NCI-H2171 treated with DMSO at 0.1 percent for 48 hours (cell line): ENCODE measurements at places on chromosomes 4 and X.

GRCh38 chrX:112967903-112968302, 127.3 kb upstream of the AMOT start:
- no peak for DNase-seq

DNA sequence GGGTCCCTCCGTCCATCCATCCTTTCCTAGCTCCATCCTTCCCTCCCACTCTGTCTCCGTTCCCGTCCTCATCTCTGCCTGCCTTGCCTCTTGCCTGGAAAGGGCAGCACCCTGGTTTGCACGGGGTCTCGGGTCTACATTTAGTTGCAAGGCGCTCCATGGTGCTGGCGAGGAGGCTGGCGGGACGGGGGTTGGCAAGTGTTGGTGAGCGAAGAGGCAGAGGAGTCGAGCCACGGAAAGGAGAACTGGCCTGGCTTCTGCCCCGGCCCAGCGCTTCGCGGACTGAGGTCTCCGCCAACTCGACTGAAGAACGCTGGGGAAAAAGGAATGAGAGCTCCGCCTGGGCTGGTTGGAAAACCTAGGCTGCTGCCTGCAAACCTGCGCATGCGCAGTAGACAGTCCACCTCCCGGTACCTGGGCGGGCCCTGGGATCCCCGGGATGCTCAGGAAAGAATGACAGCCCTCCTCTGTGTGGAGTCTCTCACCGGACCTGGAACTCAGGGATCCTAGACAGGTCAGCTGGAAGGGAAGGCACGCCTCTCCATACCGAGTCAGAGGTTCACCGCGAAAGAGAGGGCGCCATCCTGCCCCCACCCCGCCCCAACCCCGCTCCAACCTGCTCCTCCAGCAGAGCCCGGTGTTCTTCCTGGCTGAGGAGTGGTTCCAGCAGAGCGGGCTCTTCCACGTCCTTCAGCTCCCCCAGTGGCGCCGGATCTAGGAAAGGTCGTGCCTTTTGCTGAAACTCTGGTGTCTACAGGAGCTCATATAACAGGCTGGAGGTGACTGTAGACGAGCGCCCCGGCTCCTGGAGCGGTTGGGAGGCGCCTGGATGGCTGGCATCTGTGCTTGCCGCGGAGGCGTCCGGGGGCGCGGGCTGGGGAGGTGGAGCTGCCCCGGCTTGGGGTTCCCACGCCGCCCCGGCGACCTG, 6.0 kb downstream of the FRG2 start:
- DNase-seq = no peak

GRCh38 chr4:133624744-133625143, 475.6 kb downstream of the PCDH10 start:
- DNase-seq = peak; percentile 42

DNA sequence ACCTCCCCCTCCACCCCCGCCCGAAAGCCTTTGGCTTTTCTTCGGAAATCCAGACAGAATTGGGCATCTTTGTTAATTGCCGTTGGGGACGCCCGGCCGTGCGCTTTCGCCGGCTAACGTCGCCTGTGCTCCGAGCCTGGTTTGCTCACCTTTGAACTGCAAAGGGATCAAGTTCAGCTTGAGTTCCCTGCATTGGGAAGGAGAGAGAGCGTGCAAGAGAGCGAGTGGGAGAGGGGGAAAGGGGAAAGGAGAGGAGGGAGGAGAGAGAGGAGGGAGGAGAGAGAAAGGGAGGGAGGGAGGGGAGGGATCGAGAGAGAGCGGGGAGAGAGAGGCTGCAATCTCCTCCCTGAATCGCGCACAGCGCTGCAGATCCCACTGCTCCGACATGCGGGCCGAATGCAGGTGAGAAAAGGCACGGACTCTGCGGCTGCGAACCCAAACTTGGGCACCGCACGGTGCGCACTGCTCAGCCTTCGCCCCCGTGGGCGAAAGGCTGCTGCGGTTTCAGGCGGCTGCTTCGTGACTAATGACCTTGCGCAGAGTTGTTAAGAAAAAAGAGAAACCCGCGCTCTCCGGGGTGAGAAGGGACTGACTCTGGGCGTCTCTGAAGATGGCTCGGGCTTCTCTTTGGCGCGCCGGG, at the start of gene PCDH7:
TSS of gene PCDH7 (plus strand) at position 349 of the 640 bp plus-strand sequence. CDS start 1,054 bp downstream, outside the sequence.
- no peak for DNase-seq

DNA sequence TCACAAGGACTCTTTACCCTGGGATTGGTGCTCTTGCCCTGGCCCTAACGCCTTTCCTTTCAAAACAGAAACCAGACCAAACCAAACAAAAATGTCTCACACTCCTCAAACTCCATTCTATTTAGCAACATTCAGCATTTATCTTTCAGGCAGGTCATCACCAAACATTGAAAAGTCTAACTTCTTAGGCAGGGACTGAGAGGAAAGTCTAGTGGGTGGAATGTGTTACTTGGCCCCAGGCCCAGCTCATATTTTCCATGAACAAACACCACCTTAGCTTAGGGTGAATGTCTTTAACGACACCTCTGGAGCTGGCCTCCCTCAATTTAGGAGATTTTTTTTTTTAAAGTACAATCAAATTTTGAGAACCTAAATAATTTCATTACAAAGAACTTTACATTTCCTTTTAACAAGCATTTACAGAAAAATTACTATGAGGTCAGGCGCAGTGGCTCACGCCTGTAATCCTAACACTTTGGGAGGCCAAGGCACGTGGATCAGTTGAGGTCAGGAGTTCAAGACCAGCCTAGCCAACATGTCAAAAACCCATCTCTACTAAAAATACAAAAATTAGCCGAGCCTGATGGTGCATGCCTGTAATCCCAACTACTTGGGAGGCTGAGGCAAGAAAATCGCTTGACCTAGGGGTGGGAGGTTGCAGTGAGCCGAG, 10.2 kb upstream of the N4BP2 start:
- DNase-seq = no peak

DNA sequence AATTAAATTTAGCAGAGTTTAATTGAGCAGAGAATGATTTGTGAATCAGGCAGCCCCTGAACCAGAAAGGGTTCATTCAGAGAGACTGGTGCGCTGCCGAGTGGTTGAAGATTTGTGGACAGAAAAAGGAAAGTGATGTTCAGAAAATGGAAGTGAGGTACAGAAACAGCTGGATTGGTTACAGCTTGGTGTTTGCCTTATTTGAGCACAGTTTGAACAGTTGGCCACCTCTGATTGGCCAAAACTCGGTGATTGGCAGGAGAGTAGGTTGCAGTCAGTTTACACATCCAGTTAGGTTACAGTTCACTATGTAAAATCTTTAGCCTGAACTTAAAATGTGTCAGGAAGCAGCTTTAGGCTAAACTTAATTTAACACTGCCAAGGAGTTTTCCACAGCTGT, 14.9 kb downstream of the MID1IP1 start:
- DNase-seq = no peak

DNA sequence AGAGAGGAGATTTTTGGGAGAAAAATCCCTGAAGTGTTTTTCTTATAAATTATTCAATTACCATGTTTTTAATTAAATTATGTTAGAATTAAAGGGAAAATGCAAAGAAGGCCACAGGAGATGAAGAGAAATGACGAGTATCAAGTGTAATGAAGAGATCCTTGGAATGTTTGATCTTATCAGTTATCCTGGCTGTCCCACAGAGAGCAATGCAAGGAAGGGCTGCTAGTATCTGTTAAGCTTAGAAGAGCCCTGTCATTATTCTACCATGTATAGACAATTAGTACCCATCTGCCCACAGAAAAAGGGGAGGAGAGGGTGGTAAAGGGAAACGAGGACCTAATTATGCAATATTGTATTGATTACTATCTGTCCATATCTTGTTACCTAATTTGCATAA, 257.1 kb downstream of the BANK1 start:
- peak; percentile 17 for DNase-seq

GRCh38 chr4:177960566-177960965, 518.3 kb upstream of the AGA start:
- no peak for DNase-seq

GRCh38 chr4:88413801-88414200, 35.1 kb downstream of the HERC6 start:
- no peak for DNase-seq

- DNase-seq = peak; percentile 68
Measured at GRCh38 chr4:7254736-7255487, 62.6 kb downstream of the SORCS2 start.

DNA sequence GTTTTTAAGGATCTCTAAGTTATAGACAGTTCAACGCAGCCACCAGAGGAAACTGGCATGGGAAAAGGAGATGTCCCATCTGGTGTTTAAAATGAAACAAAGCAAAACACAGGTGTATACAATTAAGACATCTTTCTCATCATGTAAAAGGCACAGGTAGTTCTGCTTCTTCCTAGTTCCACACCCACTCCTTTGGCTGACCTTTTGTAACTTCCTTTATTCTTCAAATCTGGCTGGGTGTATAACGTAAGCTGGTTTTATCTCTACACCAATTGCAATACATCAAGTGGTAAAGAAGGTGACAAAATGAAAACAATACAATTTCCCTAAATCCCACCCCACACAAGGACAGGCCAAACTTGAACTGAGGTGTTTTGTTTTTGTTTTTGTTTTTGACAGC, 27.3 kb upstream of the FBXW7 start:
- DNase-seq = no peak

DNA sequence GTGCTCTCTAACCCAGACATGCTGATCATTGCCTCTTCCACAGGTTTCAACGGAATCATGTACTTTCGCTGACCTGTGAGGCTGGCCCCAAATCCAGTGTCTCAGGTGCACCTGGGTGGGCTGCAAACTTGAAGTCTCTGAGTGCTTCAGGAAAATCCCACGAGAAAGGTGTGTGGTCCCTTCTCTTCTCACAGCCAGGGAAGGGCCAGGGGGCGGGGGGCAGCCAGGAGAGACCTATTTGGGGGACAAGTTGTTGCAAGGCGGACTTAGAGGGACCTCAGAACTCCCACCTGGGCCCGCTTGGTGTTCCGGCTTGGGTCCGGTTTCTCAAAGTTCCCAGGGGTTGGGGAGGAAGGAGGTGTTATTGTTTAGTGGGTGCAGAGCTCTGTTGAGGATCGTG, 80.0 kb downstream of the HMX1 start:
- DNase-seq = no peak

DNA sequence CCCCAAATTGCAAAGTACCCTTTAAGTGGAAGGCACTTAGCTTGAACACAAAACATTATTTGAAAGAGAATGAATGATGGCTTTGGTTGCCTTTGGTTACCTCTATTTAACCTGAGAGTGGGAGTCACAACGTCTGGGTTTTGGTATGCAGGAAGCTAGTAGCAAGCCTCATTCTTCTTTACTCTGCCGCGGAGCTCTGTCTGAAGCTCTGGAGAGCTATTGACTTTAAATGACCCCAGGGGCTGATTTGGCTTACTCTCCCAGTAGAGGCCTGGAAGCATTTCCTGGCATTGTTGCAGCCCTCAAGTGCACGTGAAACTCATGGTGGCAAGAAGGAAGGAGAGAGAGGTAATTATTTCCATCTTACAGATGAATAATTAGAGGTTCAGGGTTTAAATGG, 81.8 kb upstream of the MAGEA4 start:
- no peak for DNase-seq

DNA sequence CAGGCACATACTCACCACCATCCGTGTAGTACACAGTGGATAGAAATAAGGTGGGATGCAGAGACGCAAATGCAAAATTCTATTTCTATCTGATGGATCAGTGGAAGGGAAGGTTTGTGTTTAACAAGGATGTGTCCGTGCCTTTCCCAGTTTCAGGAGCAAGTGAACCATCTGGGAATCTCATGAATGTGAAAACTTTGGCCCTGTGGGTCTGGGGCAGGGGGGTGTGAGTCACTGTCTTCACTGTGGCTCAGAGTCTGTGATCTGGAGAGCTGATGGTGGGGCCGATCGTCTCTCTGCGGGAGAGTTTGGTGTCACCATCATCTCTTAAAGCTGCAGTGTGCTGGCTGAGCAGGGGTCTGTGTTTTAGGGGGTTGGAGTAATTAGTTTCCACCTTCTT, 179.3 kb upstream of the STS start:
- DNase-seq = no peak

DNA sequence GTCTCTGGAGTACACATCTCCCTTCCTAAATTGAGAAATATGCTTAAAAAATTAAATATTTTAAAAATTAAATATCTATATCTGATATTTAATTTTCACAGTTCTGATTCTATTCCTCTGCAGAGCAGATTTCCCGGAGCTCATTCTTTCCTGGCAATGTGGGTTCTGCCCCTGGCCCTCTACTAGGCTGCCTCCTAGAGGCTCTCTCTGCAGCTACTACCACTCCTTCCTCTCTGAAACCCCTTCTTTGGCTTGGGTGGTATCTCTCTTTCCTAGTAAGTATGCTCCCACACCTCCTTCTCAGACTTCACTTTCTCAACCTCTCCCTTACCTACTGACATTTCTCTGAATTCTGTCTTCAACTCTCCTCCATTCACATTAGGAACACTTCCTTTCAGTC, 45.3 kb downstream of the RPGR start:
- no peak for DNase-seq

GRCh38 chr4:146073517-146073916, 102.0 kb upstream of the LSM6 start:
- peak; percentile 14 for DNase-seq

- no peak for DNase-seq
Measured at GRCh38 chr4:100525686-100526085, 7.9 kb upstream of the EMCN start.

DNA sequence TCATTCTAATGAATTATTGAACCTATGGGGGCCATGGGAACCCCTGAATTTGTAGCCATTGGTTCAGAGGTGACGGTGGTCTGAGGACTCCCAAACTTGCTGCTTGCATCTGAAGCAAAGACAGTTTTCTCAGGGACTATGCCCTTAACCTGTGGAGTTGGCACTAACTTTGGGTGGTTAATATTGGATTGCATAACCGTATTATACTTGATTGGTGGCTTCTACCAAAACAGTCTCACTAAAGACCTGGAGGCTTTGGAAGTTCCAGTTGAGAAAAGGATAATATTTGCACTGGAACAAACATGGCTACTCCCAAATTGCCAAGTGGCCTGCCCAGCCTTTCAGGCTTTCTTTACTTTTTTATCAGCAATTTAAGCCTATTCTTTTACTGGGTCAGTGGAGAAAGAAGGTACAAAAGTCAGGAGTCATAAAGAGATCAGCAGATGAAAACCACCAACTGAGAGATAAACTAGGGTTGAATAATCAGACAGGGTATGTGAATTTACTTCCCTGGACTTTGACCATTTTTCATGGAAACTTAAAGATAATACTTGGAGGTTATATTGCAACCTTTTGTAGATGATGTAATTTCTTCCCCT, 7.9 kb upstream of the KLHL8 start:
- no peak for DNase-seq

DNA sequence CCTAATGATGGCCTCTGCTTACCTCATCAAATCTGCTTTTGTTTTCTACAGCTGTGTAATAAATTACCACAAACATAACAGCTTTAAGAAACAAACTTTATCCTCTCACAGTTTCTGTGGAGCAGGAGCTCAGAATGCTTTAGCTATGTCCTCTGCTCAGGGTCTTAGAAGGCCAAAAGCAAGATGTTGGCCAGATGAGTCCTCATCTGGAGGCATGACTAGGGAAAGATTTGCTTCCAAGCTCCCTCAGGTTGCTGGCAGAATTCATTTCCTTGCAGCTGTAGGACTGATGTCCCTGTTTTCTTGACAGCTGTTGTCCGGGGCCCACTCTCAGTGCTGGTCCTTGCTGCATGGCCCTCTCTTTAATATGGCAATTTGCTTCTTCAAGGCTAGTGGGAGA, 116.7 kb upstream of the PDE5A start:
- DNase-seq = no peak
